NCI-H226 (cell line): ENCODE measurements at places on chromosomes 1 and 21.
A peak's percentile ranks its signal among the peaks of the same experiment; 100 is the strongest.

GRCh38 chr1:71252900-71253299 is 172.1 kb upstream of the ZRANB2 start:
- DNase-seq = peak; percentile 20

GRCh38 chr1:29801003-29801402 is 564.7 kb downstream of the PTPRU start:
- DNase-seq = no peak

DNA sequence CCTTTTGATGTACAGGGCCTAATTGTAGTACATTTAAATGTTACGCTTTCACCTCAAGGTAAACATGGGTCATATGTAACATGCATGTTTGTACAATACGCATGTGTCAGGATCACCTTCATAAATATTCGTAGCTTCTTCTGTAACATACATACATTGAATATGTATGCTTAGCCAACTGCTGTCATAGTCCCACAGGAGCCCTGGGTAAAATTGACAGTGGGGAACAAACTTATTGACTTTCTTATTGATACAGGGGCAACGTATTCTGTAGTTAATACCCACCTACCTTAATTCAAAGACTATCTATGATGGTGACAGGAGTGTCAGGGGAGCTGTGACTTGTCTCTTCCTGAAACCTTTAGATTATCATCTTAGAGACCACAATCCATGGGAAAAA is 3.7 kb upstream of the REN start:
- no peak for DNase-seq

DNA sequence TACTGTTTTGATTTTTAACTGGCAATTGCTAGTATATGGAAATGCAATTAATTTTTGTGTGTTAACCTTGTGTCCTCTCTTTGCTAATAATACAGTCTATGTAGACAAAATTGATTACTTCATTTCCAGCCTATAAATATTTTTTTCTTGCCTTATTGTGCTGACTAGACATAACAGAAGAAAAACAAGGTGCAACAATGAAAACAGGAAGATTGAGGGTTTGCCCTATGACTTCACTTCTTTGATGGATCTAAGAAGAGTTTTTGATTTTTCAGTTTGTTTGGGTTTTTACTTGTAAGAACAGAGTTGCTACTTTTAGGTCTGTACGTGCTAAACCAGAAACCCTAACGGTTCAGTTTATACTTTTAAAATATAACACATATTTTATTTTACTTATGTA is 8.5 kb upstream of the CNIH4 start:
- DNase-seq = no peak

- DNase-seq = no peak
Measured at GRCh38 chr1:222543817-222544216, 4.1 kb downstream of the HHIPL2 start.

- peak; percentile 84 for DNase-seq
Measured at GRCh38 chr1:82388679-82389078, 587.9 kb downstream of the ADGRL2 start.

DNA sequence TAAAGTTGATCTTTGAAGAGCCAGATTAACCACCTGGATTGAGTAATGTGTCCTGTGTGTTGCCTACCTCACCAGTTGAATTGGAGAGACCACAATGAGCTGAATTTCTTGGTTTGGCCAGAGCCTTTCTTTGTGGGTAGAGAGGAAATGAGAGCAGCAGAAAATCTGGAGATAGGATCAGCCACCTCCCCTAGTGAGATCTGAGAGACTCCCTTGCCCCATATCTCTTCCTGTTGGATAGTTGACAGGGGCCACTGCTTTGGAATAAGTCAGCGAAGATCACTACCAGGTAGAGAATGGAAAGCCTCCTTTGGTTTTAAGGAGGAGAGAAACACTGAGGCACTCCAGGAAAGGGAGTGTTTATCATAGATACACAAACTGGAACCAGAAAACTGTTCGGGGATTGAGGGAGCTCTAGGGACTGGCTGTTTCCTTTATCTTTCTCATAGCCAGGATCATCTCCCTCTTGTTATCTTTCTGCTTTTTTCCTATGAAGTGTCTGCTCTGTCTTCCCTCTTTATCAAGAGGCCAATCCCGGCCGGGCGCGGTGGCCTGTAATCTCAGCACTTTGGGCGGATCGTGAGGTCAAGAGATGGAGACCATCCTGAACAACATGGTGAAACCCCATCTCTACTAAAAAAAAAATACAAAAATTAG is 21.3 kb upstream of the ZNF326 start:
- peak; percentile 79 for DNase-seq

DNA sequence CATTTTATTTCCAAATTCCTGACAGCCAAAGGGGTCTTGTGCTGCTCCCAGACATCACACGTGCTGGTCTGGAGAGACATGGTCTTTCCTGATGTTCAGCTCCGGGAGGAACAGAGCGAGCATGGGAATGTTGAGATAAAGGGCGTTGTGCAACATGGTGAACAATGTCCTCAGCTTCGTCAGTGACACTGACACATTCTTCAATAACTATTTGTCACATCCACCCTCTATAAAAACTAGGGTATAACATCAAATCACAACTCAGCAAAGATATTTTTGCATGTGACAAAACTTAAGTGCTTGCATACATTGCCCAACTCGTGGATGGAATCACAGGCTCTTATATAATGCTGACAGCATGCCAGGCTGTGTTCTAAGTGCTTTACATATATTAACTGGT is 42.4 kb upstream of the GRHL3 start:
- no peak for DNase-seq

DNA sequence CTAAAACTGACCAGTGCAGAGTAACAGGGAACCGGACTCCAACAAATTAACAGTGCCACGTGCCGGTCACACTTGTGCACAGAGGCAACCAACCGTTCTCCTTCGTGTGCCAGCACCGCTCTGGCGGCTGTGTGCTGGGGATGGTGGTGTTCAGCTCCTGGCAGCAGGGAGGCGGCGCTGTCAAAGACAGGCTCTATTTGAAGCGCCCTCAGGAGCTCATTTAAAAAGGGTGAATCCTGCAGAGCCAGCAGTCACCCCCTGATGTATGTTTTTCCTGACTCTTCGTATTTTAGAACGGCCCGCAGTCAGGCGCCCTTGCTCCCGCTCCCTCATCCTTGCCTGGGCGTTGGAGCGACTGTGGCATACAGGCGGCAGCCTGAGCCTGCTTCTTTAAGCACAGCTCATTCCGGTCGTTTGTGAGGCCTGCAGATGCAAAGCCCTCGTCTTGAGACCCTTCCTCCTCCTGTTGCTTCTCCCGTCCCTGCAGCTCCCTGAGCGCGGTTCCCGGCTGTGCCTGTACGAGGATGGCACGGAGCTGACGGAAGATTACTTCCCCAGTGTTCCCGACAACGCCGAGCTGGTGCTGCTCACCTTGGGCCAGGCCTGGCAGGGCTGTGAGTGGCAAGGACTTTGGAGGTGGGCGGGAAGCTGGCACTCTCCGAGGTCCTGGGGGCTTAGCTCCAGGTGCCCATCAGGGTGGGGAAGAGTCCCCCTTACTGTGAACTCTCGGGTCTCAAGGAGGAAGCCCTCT is 1.1 kb downstream of the DFFB start:
- no peak for DNase-seq

GRCh38 chr1:975896-976683 is 5.8 kb downstream of the PERM1 start:
- peak; percentile 48 for DNase-seq

GRCh38 chr1:231702804-231703203 is 76.2 kb downstream of the DISC1 start:
- DNase-seq = peak; percentile 76

DNA sequence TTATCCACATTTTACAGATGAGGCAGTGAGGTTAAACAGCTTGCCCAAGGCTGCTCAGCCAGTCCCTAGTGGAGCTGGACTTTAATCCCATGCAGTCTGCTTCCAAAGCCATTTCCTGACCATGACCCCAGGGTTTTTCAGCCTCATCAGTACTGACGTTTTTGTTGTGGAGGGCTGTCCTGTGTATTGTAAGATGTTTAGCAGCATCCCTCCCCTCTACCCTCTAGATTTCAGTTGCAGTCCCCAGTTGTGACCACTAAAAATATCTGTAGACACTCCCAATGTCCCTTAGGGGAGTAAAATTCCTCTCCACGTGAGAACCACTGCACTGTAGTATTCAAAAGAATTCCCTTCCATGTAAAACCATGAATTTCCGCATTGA is 30.2 kb upstream of the C1orf105 start:
- DNase-seq = no peak

- DNase-seq = peak; percentile 64
Measured at GRCh38 chr1:151416231-151416630, 16.9 kb downstream of the PSMB4 start.
